ENCODE measurements at places on chromosomes 2 and 18.

DNA sequence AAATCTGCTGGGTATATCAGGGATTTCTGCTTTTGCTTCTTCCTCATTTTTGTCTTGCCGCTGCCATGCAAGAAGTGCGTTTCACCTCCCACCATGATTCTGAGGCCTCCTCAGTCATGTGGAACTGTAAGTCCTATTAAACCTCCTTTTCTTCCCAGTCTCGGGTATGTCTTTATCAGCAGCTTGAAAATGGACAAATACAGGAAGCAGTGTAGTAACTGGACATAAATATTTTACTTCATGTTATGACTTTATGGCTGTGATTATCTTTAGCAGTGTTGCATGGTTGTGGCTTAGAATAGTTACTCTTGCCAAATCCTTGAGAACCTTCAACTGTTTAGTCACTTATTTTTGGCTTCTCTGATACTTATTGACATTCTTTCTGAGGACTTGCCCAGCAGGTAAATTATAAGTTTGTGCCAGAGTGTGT is 66.2 kb upstream of the DLX2 start:
- no peak for DNase-seq

DNA sequence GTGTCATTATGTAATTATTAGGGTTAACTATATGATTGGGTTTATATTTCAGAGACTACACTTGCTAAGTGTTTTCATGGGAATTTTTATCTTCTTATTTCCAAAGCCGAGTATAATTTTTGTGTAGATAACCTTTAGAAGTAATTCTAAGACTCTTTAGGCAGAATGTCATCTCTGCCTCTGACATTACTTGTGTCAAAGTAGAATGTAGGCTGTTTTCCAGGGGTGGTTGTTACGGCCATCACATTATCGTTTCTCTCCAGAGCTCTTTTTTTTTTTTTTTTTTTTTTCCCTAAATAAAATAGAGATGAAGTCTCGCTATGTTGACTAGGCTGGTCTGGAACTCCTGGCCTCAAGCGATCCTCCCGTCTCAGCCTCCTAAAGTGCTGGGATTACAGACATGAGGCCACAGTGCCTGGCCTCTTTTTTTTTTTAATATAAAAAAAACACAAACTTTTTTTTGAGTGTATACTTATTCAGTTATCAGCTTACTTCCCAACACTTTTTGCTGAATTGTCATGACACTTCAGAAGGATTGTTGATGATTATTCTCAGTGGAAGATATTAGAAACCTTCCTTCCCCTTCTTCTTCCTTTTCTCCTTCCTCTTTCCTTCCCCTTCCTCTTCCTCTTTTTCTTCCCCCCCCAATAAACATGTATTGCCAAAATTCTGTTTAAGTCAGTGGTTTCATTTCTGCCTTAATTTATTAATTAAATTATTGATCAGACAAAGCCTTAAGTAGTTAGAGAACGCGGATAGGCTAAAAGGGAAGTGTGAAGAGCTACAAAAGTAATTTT is 2.3 kb downstream of the PIKFYVE start:
- no peak for DNase-seq

GRCh38 chr2:240567872-240568677 is at the start of gene RNPEPL1:
TSS of gene RNPEPL1 (plus strand) at chr2:240568484. CDS start at chr2:240568587, 103 bp downstream.
- no peak for DNase-seq

DNA sequence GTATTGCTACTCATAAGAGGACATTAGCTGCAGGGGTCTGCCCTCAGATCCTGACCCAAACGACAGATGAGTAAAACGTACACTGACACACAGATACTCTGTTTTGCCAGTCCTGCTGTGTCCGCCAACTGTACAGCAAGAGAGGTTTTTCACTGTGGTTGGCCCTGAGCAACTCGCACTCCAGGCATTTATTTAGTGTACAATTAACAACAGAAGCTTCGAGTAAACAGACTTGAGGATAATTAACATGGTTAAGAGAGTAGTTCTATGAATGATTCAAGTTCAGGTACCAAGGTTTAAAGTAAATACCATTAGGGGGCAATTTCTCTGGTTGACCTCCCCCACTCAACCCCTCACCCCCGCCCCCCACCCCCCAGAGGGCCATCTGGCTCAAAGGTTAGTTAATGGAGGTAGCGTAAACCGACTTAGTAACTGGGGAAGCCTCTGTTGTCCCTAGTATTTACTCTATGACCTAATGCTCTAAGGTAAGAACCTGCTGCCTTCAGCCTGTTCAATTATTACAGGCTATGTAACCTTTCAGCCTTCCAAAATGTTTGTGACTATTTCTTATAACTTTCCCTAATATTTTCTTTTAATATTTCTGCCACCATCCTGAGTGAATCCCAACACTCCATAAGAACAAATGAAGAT is 103.9 kb upstream of the XIRP2 start:
- no peak for DNase-seq

- no peak for DNase-seq
Measured at GRCh38 chr2:223042704-223043118, 9.3 kb upstream of the KCNE4 start.

DNA sequence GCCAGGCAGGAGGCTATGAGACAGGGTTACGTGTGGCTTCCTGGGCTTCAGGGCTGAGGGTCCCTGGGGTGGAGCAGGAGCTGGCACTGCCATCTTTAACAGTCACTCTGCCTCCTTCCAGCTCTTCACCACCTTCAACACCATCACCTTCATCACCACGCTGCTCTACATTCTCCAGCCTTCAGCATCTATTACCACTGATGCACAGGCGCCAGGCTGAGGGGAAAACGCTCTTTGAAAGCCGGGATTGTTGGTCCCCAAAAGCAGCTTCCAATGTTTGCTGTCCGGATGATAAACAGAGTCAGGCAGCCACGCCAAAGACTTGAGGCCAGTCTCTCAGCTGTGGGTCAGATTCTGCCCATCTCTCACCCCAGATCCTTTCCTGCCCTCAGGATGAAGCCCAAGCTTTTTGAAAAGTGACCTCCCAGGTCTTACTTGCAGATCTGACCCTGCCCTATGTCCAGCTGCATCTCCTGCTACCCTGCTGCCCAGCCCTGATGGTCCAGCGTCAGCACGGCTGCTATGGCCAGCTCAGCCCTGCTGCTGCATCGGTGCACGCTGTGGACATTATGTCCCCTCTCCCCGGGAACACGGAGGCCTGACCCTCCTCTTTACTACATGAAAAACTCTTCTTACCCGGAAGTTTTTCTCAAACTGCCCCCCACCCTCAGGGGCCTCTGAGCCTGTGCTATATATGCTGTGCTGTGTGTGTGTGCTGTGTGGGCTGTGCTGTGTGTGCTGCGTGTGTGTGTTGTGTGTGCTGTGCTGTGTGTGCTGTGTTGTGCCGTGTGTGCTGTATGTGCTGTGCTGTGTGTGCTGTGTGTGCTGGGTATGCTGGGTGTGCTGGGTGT is 31.2 kb upstream of the MAL start:
- no peak for DNase-seq

DNA sequence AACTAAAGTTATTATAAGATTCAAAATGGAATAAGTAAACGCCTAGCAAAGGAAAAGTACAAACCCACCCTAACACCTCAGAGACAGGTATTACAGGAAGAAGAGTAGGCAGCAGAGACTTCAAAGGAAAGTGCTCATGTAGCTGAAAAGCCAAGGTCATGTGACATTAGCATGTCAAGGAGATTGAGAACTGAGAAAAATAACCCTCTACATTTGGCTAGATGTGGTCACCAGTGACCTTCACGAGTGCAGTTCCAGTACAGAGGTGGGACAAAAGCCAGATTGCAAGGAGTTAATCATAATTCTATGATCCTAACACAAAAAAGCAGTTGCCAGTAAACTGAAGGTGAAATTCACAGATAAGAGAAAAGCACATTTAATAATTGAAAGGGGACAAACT is 252.7 kb downstream of the ZEB2 start:
- DNase-seq, result no peak

DNA sequence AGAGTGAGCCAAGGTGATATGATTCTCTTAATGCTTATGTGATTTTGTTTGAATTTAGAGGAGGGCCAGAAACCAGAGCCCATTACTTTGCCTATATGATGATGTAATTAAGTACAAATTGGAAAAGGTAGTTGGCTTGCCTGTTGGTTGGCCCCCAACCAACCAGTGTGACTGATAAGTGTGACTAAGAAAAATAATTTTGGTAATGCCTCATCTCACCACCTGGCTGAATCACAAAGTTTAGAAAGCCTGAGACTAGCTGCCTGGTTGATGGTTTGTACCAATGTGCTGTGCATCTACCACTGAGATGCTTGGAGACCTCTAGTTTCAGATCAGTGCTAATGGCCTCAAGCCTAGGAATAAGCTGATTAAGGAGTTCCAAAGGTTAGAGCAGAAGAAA is 338.7 kb downstream of the CDH2 start:
- DNase-seq, result no peak

All from stimulated activated CD8-positive, alpha-beta memory T cell treated with anti-CD3 and anti-CD28 coated beads, Interleukin-12 subunit alpha, Interleukin-12 subunit beta, amount 100 ng/mL, for 1 hour (primary cell).